ENCODE measurements at places on chromosomes 13 and 19.
A peak's percentile ranks its signal among the peaks of the same experiment; 100 is the strongest.

- no peak for DNase-seq
Measured at GRCh38 chr19:43338530-43338929, 15.0 kb upstream of the CD177 start.

DNA sequence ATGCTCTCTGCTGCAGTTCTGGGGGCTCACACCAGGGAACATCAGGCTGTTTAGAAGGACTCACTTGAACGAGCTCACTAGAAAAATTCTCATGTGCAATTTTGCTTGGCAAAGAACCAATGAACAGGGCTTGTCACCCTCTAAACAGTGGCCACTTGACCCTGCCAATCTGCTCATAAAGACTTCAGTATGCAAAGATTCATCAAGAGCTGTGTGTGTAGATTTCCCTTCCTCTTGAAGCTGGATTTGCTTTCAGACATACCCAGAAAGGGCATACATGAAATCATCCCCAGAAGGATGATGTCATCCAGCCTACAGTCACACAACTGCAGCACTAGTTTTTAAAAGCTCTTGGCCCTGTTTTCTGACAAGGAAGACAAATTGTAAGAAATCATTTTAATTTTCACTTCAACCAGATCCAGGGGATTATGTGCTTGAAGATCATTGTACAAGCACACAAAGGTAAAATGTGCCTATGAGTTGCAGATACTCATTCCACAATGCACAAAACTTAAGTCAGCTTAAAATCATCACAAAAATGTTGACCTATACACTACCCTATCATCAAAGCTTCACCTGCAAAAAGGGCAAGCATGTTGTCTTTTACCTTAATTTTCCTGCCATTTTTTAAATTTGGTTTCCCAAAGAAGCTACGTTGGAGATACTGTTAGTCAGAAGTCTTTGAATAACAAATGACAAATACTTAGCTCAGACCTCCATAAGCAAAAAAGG, 5.2 kb upstream of the STK24 start:
- peak; percentile 7 for DNase-seq

DNA sequence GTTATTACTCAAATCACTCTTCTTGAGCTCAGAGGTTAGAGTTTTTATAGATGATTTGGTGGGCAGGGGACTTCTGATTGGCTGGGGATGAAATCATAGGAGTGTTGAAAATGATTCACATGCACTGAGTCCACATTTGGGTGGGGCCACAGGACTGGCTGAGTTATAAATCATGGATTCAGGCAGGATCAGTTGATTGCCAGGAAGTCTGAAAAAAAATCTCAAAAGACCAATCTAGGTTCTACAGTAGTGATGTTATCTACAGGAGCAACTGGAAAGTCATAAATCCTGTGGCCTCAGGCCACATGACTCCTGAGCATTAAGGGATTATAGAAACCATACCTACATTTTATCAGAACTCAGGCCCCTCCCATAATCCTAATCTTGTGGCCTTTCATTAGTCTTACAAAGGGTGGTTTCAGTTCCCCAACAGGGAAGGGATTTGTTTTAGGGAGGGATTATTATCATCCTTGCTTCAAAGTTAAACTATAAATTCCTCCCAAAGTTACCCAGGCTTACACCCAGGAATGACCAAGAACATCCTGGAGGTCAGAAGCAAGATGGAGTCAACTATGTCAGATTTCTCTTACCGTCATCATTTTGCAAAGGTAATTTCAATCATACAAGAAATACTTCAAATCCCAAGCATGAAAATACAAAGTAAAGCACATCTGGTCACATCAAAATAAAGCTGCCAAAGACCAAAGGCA, 5.6 kb upstream of the CCDC70 start:
- peak; percentile 17 for DNase-seq

DNA sequence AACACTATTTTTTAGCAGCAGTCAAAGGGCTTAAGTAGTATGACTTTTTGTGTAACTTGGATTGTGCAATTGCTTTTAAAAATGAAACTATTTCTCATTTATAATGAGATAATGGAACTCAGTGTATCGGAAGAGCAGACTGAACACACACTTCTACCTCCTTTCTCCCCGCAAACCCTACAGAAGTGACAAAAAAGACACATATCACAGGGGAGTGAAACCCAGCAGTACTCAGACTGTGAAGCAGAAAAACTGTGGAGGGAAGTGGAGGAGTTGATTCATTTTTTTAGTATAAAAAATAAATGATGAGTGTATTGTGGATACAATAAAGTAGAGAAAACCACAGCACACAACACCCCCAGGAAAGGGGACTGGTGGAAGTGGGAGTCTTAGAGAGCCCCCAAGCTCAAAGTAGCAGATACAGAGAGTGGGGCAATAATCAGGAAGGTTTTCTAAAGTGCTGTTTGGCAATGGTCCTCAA, 9.7 kb downstream of the LPAR6 start:
- no peak for DNase-seq

- no peak for DNase-seq
Measured at GRCh38 chr19:1103132-1103707, 574 bp upstream of the GPX4 start.

- peak; percentile 50 for DNase-seq
Measured at GRCh38 chr13:113170511-113170910, 12.1 kb downstream of the PROZ start.

DNA sequence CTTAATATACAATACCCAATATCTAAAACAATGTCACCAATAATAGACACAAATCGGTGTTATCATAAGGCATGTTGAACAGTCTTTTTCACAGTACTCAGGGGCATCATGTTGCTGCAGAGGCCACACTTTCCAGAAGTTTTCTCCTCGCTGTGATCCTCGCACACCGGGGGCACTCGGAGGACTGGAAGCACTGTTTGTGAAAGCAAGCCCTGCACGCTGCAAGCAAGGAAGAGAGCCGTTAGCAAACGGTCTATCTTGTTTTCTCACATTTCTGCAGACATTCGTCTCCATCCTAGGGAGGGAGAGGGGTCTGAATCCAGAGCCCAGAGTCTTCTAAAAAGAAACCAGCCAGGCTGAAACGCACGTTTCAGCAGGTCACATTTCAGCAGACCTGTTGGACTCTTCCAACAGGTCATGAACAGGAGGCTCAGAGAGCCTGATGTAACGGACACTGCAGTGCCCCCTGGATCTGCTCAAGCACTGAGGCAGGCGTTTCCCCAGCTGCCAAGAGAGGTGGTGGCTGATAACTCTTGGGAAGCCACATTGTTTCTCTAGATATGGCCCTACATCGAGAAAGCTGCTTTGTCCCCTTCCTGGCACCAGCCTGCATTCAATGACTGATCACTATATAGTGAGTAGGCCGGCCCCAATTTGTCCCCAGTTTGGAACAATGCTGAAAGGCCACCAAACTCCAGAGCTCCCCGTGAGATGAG, 43.6 kb downstream of the RUBCNL start:
- no peak for DNase-seq

GRCh38 chr13:113792236-113792770, 33.3 kb downstream of the TMEM255B start:
- DNase-seq = no peak

GRCh38 chr19:3324405-3324856, 42.0 kb upstream of the NFIC start:
- DNase-seq = peak; percentile 47

- DNase-seq = no peak
Measured at GRCh38 chr13:48985756-48986155, 10.0 kb downstream of the FNDC3A start.

GRCh38 chr19:6516018-6516658, 14.0 kb upstream of the TUBB4A start:
- DNase-seq = peak; percentile 87

DNA sequence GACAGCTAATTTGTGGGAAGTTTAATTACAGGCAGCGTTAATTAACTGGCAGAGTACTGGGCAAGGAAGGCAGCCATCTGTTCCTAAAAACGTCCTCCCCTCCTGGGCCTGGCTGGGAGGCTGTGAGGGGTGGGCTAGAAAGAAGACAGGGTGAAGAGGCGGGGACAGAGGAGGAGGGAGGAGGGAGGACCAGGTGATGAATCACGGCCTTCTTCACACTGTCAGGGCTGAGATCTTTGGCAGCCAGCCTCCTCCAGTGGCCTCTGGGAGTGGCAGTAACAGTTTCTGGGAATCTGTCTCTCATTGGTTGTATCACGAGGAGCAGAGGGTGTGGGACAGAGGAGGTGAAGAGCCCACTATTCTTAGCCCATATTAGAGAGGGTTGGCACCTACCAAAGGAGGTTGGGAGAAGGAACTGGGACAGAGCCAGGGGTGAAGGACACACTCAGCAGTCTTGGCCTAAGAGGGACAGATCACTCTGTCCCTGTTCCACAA, 9.6 kb upstream of the ZNRF4 start:
- no peak for DNase-seq

- no peak for DNase-seq
Measured at GRCh38 chr19:46392837-46393236, 20.5 kb downstream of the CCDC8 start.

DNA sequence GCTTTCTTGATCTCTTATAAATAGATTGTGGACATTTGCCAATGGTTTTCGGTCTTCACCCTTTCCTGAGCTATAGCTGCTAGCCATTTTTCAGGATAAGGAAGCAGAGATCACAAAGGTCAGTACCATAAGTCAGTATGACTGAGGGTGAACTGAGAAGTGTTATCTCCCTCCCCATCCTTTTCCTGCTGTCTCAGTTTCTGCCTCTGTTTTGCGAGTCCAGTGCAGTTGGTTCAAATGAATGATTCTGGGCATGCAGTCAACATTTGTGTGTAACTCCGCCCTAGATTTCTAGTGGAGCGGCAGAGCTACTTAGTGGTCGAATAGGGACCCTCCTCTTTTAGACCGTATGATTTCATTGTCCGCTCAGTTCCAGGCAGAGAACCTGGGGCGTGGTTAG, 460.8 kb upstream of the ARGLU1 start:
- DNase-seq = no peak

GRCh38 chr19:44756089-44756562, 7.6 kb downstream of the BCL3 start:
- DNase-seq = no peak

- DNase-seq = peak; percentile 77
Measured at GRCh38 chr13:32790731-32791130, 204.5 kb downstream of the PDS5B start.

DNA sequence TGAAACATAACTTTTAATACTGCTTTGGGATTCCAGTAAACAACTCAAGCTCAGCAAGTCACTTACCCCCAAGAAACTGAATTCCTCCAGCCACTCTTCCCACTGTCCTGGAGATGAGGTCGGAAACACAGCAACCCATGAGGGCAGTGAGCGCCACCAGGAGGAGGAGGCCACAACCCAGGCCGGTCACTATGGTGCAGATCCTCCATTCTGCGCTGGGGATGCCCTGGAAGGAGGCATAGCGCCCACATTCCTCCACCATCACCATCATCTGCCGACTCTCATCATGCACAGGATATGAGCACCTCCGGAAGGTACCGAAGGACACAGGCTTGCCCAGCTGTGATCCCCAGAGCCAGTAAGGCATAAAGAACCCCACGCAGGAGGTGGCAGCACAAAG, 2.2 kb downstream of the LHFPL6 start:
- no peak for DNase-seq

DNA sequence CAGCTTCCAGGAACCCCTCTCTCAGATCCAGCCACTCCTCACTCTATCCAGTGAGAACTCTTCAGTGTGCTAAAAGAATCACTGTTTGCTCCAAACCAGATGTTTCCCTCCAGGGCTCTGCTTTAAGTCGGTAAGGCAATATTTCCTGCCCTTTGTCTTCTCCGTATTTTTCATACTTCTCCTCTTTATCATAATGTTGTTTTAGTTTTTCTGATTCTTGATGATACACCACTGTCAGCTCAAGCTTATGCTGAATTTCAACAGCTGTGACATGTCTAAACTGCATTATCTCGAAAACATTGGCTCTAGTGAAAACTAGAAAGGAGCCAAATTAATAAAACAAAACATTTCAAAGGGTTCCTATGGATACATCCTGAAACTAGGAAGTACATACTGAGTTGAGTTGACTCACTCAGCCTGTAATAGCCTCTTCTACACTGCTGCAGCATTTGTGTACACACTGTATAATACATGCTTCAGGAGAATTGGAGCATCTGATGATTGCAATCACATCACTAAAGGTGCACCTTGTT, 39.8 kb downstream of the GPR180 start:
- DNase-seq = peak; percentile 30

- no peak for DNase-seq
Measured at GRCh38 chr19:8322638-8322997, 1.3 kb downstream of the RPS28 start.

GRCh38 chr13:80196756-80197155, 144.2 kb downstream of the SPRY2 start:
- DNase-seq = no peak

DNA sequence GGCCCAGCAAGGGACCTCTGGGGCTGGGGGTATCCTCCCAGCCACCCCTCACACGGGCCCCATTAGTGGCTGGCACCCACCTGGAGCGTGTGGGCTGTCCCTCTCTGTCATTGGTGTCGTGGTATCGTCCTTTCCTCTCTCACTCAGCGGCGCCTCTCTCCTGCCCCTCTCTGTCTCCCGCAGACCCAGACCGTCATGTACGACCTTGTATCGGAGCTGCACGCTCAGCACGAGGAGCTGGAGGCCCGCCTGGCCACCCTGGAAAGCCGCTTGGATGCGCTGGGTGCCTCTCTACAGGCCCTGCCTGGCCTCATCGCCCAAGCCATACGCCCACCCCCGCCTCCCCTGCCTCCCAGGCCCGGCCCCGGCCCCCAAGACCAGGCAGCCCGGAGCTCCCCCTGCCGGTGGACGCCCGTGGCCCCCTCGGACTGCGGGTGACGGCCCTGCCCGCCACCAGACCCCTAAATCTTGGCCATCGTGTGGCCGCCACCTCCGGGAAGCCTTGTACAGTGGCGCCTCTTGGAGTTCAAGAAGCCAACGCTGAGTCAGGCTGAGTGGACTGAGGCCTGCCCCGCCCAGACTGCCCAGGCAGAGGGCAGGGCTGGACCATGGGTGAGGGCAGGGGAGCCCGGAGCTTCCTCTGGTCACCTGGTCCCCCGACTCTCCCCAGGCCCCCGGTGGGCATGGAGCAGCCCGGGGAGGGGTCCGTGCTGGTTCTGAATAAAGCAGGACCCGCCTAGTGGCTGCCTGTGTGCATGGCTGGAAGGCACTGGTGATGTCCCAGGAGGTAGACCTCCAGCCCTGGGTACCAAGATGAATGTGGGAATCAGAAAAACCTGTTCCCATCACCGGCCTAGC, 9.8 kb upstream of the ARRDC2 start:
- peak; percentile 34 for DNase-seq

- no peak for DNase-seq
Measured at GRCh38 chr13:87128036-87128435, 543.1 kb upstream of the SLITRK5 start.

DNA sequence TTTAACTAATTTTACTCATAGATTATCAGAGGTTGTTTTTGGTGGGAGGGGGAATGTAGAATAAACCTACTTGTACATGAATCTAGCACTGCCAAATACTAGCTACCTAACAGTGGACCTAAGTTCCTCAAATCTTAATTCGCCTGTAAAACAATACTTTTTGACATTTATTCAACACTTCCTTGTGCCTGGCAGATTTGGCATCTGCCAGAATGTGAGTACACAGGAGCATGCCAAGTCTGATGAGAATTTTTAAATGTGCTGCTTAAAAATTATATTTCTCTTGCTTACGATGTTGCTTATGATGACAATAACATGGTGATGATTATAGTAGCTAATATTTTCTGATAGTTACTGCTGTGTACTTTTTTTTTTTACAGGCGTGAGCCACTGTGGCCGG, 240.2 kb upstream of the STARD13 start:
- no peak for DNase-seq

Measured in HT-29 (cell line).